Breast epithelium (tissue), 4 donors: ENCODE measurements at places on chromosomes 2 and 18. TPM values are rescaled to one million over a fixed set of nuclear protein-coding genes. Genes with fewer than 3 reads are reported as not detected.

CAPN13 gene
- total RNA-seq, result not detected

IL1R2 gene
- 8.2 TPM for total RNA-seq

SP100 gene
- 157 TPM for total RNA-seq

PID1 gene
- 13.5 TPM for total RNA-seq

CSRNP3 gene
- 1.4 TPM for total RNA-seq

DAPL1 gene
- not detected for total RNA-seq

GTF3C2 gene
- 63.5 TPM for total RNA-seq

CRYGC gene
- not detected for total RNA-seq

DNA sequence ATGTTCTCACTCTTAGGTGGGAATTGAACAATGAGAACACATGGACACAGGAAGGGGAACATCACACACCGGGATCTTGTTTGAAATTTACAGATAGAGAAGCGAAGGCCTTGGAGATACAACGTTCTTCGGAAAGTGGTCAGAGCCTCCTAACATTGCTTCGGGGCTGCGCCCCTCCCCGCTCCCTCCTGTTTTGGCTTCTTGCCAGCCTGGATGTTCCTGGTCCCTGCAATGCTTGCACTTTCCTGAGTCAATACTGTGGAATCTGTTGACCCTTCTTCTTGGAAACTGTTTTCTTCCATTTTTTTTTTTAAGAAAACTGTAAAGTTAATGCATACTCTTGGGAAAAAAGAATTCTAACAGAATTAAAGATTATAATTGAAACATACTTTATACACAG is 360.8 kb downstream of the SOCS6 start:
- H3K4me1 ChIP-seq, result no peaks in the 10 kb centered on the region
- no peaks in the 10 kb centered on the region for H3K27me3 ChIP-seq
- DNase-seq, result no peak
- no peaks in the 10 kb centered on the region for H3K36me3 ChIP-seq
- H3K27ac ChIP-seq, result no peak overlapping the region
- no peak overlapping the region for H3K4me3 ChIP-seq

DNA sequence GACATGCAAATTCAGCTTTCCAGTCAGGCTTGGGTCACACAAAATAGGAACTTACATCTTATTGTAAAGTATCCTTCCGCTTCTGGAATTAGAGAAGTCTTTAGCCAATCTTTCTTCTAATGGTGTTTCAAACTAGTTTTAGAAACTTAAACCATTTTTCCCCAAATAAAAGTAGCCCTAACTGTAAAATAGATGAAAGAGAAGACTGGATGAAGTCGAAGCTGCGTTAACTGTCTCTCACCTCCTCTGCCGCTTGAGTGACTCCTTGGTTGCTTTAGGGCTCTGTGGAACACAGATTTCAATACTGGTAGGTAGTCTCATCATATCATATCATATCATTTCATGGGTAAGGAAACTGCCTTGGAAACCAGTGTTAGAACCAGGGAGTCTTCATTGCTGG is 498.4 kb downstream of the XIRP2 start:
- H3K27ac ChIP-seq, result no peak overlapping the region
- no peaks in the 10 kb centered on the region for H3K27me3 ChIP-seq
- H3K4me3 ChIP-seq, result no peak overlapping the region
- H3K36me3 ChIP-seq, result no peaks in the 10 kb centered on the region
- no peaks in the 10 kb centered on the region for H3K4me1 ChIP-seq

- no peaks in the 10 kb centered on the region for H3K36me3 ChIP-seq
- H3K27me3 ChIP-seq, result no peaks in the 10 kb centered on the region
- DNase-seq, result no peak
- H3K4me3 ChIP-seq, result no peak overlapping the region
- H3K4me1 ChIP-seq, result no peaks in the 10 kb centered on the region
Measured at GRCh38 chr2:170503971-170504809, 210.9 kb upstream of the SP5 start.

DNA sequence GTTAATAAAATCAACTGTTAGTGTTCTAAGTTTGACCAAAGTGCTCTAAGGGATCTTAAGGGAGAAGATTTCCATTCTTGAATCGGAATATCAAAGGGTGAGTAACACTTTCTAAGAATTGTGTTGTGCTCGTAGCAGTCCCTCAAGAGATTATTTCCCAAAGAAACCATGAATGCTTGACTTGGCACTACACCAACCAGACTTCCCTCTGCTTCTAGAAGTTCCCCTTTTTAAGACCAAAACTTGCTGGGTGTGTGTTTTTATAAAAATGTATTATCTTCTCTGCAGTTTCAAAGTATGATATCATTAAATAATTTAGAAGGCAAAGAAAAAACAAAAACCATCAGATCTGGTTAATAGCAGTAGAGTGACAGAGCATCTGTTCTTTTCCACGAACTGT is 522.0 kb upstream of the FAM98A start:
- no peaks in the 10 kb centered on the region for H3K27me3 ChIP-seq
- H3K4me3 ChIP-seq, result no peak overlapping the region
- no peak for DNase-seq

DNA sequence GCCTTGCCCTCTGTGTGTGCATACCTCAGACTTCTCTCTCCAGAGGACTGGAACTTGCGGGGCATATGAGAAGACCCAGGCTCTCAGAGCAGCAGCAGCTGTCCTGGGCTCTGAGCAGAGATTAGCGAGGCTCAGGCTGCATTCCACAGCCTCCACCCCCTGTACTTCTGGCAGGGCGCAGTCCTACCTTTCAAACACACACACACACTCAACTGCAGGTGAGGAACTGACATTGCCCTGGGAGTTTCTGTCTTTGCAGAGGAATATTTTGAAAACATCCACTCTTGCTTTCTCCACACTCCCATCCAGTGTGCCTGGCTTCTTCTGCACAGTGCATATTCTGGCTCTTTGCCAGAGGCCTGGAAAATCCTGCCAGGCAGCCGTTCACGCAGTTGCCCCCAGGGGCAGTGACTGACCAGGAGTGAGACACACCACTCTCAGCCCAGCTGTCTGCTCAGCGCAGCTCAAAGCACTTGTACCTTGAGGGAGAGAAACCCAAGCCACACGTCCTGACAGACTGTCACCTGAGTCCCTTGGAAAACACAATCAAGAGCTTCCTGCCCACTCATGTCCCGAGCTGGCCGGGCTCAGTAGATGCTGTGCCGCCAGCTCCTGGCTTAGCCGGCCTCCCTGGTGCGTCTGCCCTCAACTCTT is 460.8 kb downstream of the RNF144A start:
- no peak overlapping the region for H3K4me3 ChIP-seq
- no peaks in the 10 kb centered on the region for H3K36me3 ChIP-seq
- H3K4me1 ChIP-seq, result no peaks in the 10 kb centered on the region
- H3K27ac ChIP-seq, result no peak overlapping the region
- DNase-seq, result peak; percentile 37
- no peaks in the 10 kb centered on the region for H3K27me3 ChIP-seq

DNA sequence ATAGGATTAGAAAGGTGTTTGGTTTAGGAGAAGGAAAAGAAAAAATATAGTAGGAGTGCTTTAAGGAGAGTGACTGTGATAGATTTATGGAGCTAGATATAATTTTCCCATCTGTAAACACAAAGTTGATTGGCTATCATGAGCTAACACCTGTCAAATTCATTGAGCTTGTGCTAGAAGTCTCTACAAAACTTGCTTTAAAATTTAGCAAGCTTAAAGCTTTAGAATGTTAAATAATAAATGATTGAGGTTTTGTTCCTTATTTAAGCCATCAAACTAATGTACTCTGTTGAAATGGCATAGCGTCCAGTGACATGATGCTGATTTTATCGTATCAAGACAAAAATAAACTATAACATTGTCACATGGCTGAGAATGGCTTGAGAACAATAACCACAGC is 1497.4 kb upstream of the DDX18 start:
- no peak overlapping the region for H3K27ac ChIP-seq
- no peaks in the 10 kb centered on the region for H3K36me3 ChIP-seq
- H3K27me3 ChIP-seq, result no peaks in the 10 kb centered on the region
- H3K4me3 ChIP-seq, result no peak overlapping the region
- H3K4me1 ChIP-seq, result no peaks in the 10 kb centered on the region

DNA sequence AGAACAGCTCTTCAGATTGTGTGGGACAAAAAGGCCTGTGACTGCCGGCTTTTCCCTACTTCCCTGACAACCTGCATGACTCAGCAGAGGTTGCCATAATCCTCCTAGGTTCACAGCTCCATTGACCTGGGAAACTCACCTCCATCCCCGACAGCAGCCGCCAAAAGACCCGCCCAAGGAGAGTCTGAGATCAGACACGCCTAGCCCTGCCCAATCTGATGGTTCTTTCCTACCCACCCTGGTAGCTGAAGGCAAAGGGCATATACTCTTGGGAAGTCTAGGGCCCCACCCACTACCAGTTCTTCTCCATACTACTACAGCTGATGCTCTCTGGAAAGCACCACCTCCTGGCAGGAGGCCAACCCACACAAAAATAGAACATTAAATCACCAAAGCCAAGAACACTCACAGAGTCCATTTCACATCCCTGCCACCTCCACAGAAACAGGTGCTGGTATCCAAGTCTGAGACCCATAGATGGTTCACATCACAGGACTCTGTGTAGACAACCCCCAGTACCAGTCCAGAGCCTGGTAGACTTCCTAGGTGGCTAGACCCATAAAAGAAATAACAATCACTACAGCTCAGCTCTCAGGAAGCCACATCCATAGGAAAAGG is 140.6 kb downstream of the NETO1 start:
- H3K27ac ChIP-seq, result no peak overlapping the region
- no peaks in the 10 kb centered on the region for H3K4me1 ChIP-seq
- no peak overlapping the region for H3K4me3 ChIP-seq
- no peaks in the 10 kb centered on the region for H3K27me3 ChIP-seq

GRCh38 chr2:54350426-54350825 is 94.4 kb upstream of the TSPYL6 start:
- no peaks in the 10 kb centered on the region for H3K27me3 ChIP-seq
- no peak overlapping the region for H3K4me3 ChIP-seq
- DNase-seq, result no peak
- H3K27ac ChIP-seq, result no peak overlapping the region
- H3K4me1 ChIP-seq, result no peaks in the 10 kb centered on the region
- H3K36me3 ChIP-seq, result no peaks in the 10 kb centered on the region

DNA sequence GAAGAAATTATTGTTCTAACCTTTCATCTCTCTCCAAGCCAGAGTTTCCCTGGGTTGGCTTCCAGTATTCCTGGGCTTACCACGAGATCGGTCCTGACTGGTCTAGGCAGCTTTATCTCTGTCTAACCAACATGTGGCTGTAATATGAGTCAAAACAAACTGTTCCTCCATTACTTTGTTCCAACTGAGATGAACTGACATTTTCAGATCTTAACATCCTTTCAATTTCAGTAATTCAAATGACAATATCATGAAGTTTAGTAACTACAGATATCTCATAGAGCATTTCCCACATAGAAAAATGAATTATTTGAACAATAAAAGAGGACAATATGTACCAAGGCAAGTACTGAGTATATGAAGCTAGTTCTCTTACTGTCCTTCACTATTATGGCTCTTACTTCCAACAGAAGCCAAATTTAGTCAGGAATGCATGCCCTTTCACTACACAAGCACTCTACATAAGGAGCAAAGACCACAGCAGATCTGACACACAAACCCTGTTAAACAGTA is 15.5 kb downstream of the SLC25A12 start:
- H3K27me3 ChIP-seq, result no peaks in the 10 kb centered on the region
- H3K4me1 ChIP-seq, result no peaks in the 10 kb centered on the region
- H3K27ac ChIP-seq, result peak overlapping the region; percentile 73
- no peaks in the 10 kb centered on the region for H3K36me3 ChIP-seq
- no peak for DNase-seq

- no peaks in the 10 kb centered on the region for H3K4me1 ChIP-seq
- no peak overlapping the region for H3K4me3 ChIP-seq
- H3K27me3 ChIP-seq, result no peaks in the 10 kb centered on the region
- H3K36me3 ChIP-seq, result no peaks in the 10 kb centered on the region
- DNase-seq, result no peak
- H3K27ac ChIP-seq, result no peak overlapping the region
Measured at GRCh38 chr2:10258726-10259125, 44.0 kb upstream of the HPCAL1 start.

GRCh38 chr2:60947056-60947455 is 65.7 kb downstream of the REL start:
- H3K4me3 ChIP-seq, result no peak overlapping the region
- H3K27ac ChIP-seq, result no peak overlapping the region
- H3K36me3 ChIP-seq, result no peaks in the 10 kb centered on the region
- DNase-seq, result no peak

GRCh38 chr18:60027397-60027796 is 127.6 kb downstream of the PMAIP1 start:
- no peak for DNase-seq
- H3K27me3 ChIP-seq, result no peaks in the 10 kb centered on the region
- H3K4me3 ChIP-seq, result no peak overlapping the region
- H3K36me3 ChIP-seq, result no peaks in the 10 kb centered on the region
- H3K4me1 ChIP-seq, result no peaks in the 10 kb centered on the region
- H3K27ac ChIP-seq, result no peak overlapping the region

GRCh38 chr18:3305933-3306332 is 44.0 kb downstream of the MYL12B start:
- no peaks in the 10 kb centered on the region for H3K4me1 ChIP-seq
- H3K36me3 ChIP-seq, result no peaks in the 10 kb centered on the region
- peak; percentile 51 for DNase-seq
- H3K27me3 ChIP-seq, result no peaks in the 10 kb centered on the region
- peak overlapping the region; percentile 66 for H3K27ac ChIP-seq
- H3K4me3 ChIP-seq, result no peak overlapping the region

DNA sequence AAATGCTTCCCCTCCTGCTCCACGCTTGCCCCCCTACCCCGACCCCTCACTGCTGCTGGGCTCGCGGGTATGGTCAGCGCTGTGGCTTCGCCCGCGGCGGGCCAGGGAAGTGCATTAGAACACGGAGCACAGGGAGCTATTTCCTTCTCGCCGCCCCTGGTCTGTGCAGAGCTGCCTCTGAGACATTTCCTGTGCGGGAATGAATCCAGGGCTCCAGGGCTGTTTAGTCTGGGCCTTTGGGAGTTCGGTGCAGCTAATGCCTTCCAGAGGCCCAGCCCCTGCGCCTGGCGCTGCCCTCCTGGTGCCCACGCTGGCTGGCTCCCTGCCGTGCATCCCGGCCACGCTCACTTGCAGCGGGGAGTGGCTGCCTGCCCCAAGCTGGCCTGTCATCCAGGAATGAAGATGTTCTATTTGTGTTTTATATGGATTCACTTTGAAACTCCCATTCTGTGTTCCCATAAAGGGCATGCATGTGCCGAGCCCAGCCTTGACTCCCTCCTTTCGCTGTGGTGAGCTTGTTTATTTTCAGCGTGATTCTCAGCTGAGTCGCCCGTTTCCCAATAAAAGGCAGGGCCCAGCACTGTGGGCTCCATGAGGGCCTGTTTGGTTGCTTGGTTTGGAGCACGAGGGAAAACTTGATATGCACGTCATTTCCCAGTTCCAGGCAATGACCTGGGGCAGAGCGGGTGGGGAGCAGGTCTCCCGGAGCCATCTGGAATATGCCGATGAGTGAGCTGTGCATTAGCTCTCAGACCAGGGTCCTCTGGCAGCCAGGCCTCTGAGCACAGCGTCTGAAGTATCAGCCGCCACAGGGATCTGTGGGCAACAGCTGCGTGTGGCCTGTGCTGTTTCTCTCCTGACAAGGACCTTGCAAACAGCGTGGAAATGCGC is 42.7 kb downstream of the SH3RF3 start:
- H3K4me1 ChIP-seq, result peaks cover 6% of the 10 kb centered on the region
- H3K27ac ChIP-seq, result peak overlapping the region; percentile 25
- no peak overlapping the region for H3K4me3 ChIP-seq
- no peak for DNase-seq
- H3K36me3 ChIP-seq, result no peaks in the 10 kb centered on the region
